ENCODE measurements at places on chromosomes 3 and 15. TPM values are rescaled to one million over a fixed set of nuclear protein-coding genes. Genes with fewer than 3 reads are reported as not detected.

Gene TNNC1
- 1.7 TPM for total RNA-seq

Gene TJP1
- total RNA-seq = 110 TPM

Gene SLC2A2
- not detected for total RNA-seq

Gene AQP9
- 1.5 TPM for total RNA-seq

Gene SCAANT1
- not detected for total RNA-seq

DNA sequence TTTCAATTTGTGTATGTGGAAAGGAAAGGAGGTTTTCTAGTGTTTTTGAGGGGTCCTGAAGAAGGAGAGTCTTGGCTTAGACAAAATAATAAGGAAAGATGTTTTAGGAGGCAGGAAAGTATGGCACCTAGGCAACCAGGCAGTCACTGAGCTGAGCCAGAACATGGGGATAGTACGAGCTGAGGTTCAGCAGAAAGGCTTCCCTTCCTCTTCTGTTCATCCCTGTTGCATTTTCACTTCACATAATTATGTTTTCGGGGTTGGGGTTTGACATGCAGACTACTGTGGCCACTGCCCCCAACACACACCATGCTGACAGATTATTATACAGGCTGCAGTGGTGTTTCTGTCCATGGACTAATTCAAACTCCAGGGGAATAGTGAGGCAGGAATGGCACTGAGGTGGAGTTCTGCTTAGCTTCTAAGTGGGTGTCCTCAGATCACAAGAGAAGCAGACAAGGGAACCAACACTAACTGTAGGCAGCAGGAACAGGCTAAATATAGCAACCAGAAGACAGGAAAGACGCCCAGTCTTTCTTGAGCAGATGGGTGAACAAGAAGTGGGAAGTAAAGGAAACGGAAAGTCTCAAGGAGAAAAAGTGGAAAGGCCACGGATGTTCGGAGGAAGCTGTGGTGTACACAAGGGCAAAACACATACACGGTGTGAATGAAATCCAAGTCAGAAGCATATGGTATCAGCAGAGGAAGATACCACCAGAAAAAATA lies 305.8 kb downstream of the PLCL2 start:
- no peak overlapping the region for H3K4me3 ChIP-seq
- H3K36me3 ChIP-seq = no peaks in the 10 kb centered on the region
- no peaks in the 10 kb centered on the region for H3K27me3 ChIP-seq

DNA sequence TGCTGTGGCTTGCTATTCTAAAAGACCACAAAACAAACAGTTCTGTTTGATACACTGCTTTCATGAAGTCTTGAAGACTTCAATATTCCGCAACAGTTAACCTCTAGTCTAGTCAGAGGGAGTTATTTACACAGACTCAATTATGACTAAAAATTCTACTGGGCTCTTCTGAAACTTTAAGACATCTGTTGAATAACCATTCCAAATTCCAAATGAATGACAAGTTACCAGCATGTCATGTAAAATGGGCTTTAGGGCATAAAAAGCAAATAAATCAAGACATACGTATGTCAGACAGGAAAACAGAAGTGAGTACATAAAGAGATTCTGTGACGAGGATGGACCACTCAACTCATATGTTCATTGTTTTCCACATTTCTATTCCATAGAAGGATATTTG lies 93.9 kb downstream of the PLOD2 start:
- peaks cover 4% of the 10 kb centered on the region for H3K4me1 ChIP-seq
- no peak for DNase-seq
- no peak overlapping the region for H3K27ac ChIP-seq
- H3K36me3 ChIP-seq = peaks cover 11% of the 10 kb centered on the region

GRCh38 chr3:197068077-197068476 lies 38.5 kb upstream of the MELTF start:
- no peak overlapping the region for H3K4me3 ChIP-seq
- H3K36me3 ChIP-seq = peaks cover 17% of the 10 kb centered on the region
- no peaks in the 10 kb centered on the region for H3K4me1 ChIP-seq
- H3K27ac ChIP-seq = no peak overlapping the region

- no peak overlapping the region for H3K4me3 ChIP-seq
- no peaks in the 10 kb centered on the region for H3K36me3 ChIP-seq
- H3K27ac ChIP-seq = peak overlapping the region; percentile 61
- no peak for DNase-seq
- H3K27me3 ChIP-seq = no peaks in the 10 kb centered on the region
Measured at GRCh38 chr3:149527531-149528339, 53.2 kb downstream of the TM4SF4 start.

DNA sequence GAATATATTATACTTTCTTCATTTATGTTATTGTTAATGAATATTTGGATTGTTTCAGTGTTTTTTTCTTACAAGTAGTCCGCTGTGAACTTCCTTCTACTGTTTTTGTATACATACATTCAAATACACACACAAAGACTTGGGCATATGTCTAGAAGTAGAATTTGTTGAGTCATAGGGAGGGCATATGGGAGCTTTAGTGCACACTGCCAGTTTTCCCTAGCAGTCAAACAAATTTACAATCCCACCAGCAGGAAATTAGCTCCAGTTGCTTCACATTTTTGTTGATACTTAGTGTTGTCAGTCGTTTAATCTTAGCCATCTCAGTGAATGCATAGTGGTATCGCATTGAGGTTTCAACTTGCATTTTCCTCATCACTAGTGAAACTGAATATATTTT lies 492.3 kb downstream of the DIPK2A start:
- no peaks in the 10 kb centered on the region for H3K27me3 ChIP-seq
- H3K27ac ChIP-seq = no peak overlapping the region
- no peak for DNase-seq
- no peaks in the 10 kb centered on the region for H3K36me3 ChIP-seq

- peak overlapping the region; percentile 68 for H3K27ac ChIP-seq
- H3K4me1 ChIP-seq = peaks cover 29% of the 10 kb centered on the region
- H3K27me3 ChIP-seq = no peaks in the 10 kb centered on the region
- peak overlapping the region; percentile 52 for H3K4me3 ChIP-seq
- no peaks in the 10 kb centered on the region for H3K36me3 ChIP-seq
Measured at GRCh38 chr3:170420307-170420821, 1.7 kb downstream of the CLDN11 start.

DNA sequence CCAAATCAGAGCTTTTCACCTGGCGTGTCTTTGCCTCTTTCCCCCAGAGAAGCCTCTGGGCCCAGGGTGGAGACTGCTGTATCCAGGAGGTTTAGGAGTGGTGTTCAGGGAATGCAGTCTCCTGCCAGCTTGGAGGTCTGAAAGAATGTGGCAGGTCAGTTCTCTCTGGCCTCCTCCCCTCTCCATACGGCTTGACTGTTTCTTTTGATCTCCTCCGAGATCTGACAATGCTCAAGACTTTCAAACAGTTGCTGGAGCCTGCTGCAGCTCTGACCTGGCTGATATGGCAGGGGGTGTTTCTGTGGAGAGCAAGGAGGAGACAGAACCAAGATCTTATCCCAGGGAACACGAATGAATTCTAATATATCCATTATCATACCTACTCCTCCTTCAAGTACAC lies 24.7 kb upstream of the TM4SF4 start:
- no peaks in the 10 kb centered on the region for H3K36me3 ChIP-seq
- no peaks in the 10 kb centered on the region for H3K27me3 ChIP-seq
- H3K4me3 ChIP-seq = no peak overlapping the region
- no peaks in the 10 kb centered on the region for H3K4me1 ChIP-seq
- no peak overlapping the region for H3K27ac ChIP-seq
